Fibroblast of lung (primary cell): ENCODE measurements at places on chromosomes 3 and 15.

DNA sequence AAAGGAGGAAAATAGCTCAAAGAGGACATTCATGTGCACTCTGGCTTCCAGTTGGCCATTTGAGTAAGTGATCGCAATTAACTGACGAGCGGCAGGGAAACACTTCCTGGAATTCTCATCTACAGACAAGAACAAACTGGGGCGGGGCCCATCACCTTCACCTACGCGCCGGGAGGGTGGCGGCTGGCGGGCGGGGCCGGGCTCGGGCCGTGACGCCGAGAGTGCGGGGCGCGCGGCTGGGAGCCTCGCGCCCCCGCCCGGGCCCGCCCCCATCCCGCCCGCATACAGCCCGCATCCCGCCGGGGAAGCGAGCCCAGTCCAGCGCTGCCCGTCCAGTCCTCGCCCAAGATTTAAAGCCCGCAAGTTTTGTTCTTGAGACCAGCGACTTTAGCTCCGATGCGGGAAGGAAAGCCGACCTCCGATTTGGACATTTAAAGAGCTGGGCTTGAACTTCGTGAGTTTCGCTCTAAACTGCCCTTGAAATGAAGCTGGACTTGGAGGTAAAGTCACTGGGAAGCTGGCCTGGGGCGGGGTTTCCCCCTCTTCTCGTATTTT lies at the start of gene B3GNT5:
TSS of gene B3GNT5 (plus strand) at position 281 of the 555 bp plus-strand sequence. CDS start 16,546 bp downstream, outside the sequence.
- no peak for DNase-seq
- no peaks in the 10 kb centered on the region for H3K36me3 ChIP-seq
- peak within 1 kb of the TSS; percentile 68 for H3K4me3 ChIP-seq
- H3K4me1 ChIP-seq = no peaks in the 10 kb centered on the region

DNA sequence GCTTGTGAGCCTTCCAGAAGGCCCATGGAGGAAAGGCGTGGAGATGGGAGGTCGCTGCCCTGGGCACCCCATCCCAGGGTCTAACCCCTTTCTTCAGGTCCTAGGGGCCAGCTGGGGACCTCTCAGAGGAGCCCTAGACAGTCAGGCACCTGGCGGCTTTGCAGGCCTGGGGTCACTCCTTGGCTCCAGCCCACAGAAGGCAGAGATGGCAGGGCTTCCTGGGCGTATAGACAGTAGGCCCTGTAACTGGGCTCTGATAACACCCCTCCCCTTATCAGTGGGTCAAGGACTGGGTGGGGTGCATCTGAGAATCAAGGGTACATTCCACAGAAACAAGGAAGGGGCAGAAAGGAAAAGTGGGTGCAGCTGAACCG lies 16.7 kb downstream of the ZDHHC19 start:
- DNase-seq = no peak
- no peaks in the 10 kb centered on the region for H3K36me3 ChIP-seq
- H3K27ac ChIP-seq = no peak overlapping the region

DNA sequence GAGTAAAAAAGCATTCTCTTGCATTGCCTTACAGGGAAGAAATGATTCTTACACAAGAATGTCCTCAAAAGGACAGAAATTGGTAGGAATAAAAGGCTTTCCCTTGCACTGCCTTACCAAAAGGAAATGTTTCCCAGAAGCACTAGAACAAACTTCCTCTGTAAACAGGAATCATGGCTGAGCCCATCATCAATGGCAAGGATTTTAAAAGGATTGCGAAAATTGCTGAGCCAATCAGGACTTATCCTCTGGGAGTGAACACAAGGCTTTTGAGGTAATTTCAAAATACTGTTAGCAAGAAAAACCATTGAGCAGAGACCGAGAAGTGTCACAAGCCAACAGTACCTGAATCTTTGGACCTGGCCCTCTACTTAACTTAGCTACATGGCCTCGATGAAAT lies 897.3 kb downstream of the ROBO1 start:
- no peaks in the 10 kb centered on the region for H3K36me3 ChIP-seq
- no peak overlapping the region for H3K4me3 ChIP-seq
- DNase-seq = no peak
- H3K4me1 ChIP-seq = no peaks in the 10 kb centered on the region
- no peak overlapping the region for H3K27ac ChIP-seq
- H3K27me3 ChIP-seq = no peaks in the 10 kb centered on the region

DNA sequence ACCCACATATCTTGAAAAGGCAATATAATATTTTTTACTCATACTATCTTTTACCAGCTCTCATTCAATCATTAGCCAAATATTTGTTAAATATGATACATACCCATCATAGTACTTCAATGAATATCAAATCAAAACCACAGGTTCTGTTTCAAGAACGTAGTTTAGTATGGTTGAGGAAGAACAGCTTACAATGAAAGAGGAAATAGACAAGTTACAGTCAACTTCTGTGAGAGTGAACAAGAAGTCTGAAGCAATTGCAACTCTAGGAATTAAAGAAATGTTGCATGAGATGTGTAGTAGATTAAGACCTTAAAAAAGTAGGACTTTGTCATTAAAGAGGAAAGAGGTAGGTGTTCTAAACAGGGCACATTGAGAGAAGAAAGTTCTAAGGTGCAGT lies 9.3 kb downstream of the BCHE start:
- H3K4me3 ChIP-seq = no peak overlapping the region
- no peaks in the 10 kb centered on the region for H3K36me3 ChIP-seq
- no peak for DNase-seq

GRCh38 chr15:87973501-87974215 lies 282.9 kb downstream of the NTRK3 start:
- no peak overlapping the region for H3K27ac ChIP-seq
- H3K27me3 ChIP-seq = no peaks in the 10 kb centered on the region
- H3K4me1 ChIP-seq = no peaks in the 10 kb centered on the region
- no peak for DNase-seq

DNA sequence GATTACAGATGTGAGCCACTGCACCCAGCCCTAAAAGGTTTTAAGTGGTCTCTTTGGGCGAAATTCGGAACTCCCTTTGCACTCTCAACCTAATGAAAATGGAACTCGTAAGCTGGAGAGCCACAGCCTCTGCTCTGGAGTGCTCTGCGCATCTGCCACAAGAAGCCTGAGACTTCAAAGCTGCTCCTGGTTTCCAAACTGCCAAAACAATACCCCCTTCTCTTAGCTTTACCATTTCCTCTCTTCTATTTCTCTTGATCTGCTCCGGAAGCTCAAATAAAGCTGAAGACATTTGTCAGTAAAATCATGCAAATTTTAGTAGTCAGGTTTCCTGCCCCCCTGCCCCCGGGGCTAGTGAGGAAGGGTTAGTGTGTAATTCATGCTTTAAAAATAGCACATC lies 312.7 kb downstream of the MFSD1 start:
- no peak overlapping the region for H3K27ac ChIP-seq
- DNase-seq = no peak
- H3K4me3 ChIP-seq = no peak overlapping the region
- no peaks in the 10 kb centered on the region for H3K36me3 ChIP-seq
- no peaks in the 10 kb centered on the region for H3K27me3 ChIP-seq

DNA sequence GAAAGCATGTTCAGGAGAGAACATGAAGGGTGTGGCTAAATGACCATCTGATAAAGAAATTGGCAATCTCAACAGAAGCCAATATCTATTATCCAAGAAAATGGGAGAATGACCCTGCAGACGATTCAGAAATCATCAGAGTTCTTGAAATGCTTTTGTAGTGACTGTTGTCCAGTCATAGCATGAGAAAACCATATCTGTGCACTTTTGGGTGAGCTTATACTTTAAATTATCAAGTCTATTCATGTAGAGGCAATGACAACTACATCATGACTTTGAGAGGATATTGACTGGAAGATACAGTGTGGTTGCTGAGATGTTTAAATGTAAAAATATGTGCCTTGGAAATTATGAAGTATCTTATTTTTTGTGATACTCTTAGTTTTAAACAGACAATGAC lies 57.6 kb upstream of the AZI2 start:
- H3K4me3 ChIP-seq = no peak overlapping the region
- no peak overlapping the region for H3K27ac ChIP-seq
- H3K4me1 ChIP-seq = no peaks in the 10 kb centered on the region
- H3K27me3 ChIP-seq = no peaks in the 10 kb centered on the region
- DNase-seq = no peak

GRCh38 chr15:77603611-77604336 lies 28.9 kb downstream of the LINGO1 start:
- H3K36me3 ChIP-seq = no peaks in the 10 kb centered on the region
- H3K27ac ChIP-seq = no peak overlapping the region
- DNase-seq = no peak
- no peak overlapping the region for H3K4me3 ChIP-seq
- peaks cover 3% of the 10 kb centered on the region for H3K4me1 ChIP-seq

GRCh38 chr3:114690911-114691310 lies 397.1 kb downstream of the TIGIT start:
- H3K27me3 ChIP-seq = no peaks in the 10 kb centered on the region
- DNase-seq = peak; percentile 4
- no peaks in the 10 kb centered on the region for H3K4me1 ChIP-seq
- H3K36me3 ChIP-seq = no peaks in the 10 kb centered on the region
- no peak overlapping the region for H3K4me3 ChIP-seq
- H3K27ac ChIP-seq = no peak overlapping the region

DNA sequence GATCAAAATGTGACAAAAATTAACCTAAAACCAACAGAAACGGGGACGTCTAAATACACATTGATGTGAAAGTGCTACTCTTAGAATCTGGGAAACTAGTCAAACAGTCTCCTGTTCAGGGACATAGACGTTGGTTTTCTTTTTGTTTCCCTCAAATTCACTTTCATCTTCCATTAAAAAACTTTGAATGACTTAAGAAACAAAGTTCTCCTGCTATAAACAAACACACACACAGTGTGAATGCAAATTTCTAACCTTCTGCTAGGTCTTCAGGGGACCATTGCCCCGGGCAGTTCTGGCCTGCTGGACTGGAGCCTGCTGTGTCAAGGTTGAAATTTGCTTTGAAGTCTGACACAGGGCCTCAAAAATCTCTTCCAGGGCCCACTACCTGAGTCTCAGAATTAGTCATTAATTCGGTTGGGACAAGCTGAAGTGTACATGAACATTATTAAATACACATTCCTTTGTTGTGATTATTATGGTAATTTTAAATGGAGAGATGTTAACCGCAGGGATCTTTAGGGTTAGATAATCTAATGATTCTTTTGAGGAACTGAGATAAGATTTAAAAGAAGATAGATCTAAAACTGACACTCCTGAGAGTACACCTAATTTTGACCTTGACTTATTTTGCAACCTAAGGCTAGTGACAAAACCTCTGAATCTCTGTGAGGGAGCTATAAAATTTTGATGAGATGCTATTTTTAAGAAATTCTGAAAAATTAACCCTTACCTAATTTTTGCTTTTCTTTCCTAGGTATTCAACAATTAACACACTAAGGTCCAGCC lies 1260.4 kb downstream of the ROBO1 start:
- no peaks in the 10 kb centered on the region for H3K36me3 ChIP-seq
- H3K4me3 ChIP-seq = no peak overlapping the region
- peak; percentile 36 for DNase-seq
- no peak overlapping the region for H3K27ac ChIP-seq

DNA sequence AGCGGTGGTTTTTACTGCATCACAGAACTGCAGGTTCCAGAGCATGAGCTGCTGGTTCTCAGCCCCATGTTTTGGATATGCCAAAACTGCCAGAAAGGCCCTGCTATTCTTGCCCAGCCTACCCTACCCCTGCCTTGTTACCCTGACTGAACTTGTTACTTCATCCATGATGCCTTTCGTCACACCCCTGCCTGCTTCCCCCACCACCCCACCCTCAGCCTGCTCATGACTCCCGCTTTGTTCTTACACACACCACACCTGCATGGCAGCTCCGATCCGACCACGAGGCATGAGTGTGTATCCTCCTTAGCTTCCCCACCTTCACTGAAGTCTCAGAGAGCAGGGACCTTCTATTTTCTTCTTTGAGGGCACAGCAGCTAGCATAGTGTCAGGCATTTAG lies 5.1 kb upstream of the TM4SF1 start:
- DNase-seq = peak; percentile 38
- no peaks in the 10 kb centered on the region for H3K36me3 ChIP-seq
- H3K27me3 ChIP-seq = no peaks in the 10 kb centered on the region
- H3K4me1 ChIP-seq = peaks cover 39% of the 10 kb centered on the region

DNA sequence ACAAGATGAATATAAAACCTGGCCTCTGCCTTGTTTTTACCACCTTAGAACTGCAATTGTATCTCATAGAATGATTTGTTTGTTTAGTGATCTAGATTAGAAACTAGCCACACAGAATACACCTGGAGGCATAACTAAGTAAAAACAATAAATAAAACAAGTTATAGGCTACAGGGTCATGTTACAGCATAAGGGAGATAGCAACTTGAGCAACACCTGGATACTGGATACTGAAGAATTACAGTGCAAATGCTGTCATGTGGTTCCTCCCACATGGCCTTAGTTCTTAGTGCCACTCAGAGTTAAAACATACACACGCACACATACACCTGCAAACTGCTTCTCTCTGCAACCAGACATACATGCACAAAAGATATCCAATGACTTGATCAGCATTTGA lies 563.4 kb upstream of the DPPA4 start:
- H3K4me3 ChIP-seq = no peak overlapping the region
- H3K27ac ChIP-seq = no peak overlapping the region
- no peaks in the 10 kb centered on the region for H3K4me1 ChIP-seq
- no peaks in the 10 kb centered on the region for H3K27me3 ChIP-seq

- H3K36me3 ChIP-seq = no peaks in the 10 kb centered on the region
- no peaks in the 10 kb centered on the region for H3K4me1 ChIP-seq
- no peaks in the 10 kb centered on the region for H3K27me3 ChIP-seq
- no peak overlapping the region for H3K4me3 ChIP-seq
These were observed 55.9 kb downstream of the ALCAM start for GRCh38 chr3:105422645-105423044.

GRCh38 chr3:189909139-189909538 lies 211.6 kb downstream of the P3H2 start:
- H3K36me3 ChIP-seq = no peaks in the 10 kb centered on the region
- H3K4me3 ChIP-seq = no peak overlapping the region
- DNase-seq = no peak

DNA sequence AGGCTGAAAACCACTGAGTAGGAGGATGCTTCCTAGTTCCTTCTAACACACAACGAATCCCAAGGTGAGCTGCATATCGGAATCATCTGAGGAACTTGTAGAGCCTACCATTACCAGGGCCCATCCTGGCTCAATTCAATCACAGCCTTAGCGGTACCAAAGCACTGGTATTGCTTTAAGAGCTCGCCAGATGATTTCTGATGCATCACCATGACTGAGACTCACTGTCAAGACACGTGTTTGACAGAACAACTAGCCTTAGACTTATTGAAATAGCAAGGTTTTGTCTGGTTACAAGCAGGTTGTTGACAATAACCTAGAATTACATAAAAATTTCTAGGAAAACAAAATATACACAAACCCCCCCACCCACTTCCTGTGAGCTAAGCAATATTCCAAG lies 68.5 kb downstream of the CBLB start:
- H3K4me3 ChIP-seq = no peak overlapping the region
- H3K27me3 ChIP-seq = no peaks in the 10 kb centered on the region
- no peaks in the 10 kb centered on the region for H3K36me3 ChIP-seq

DNA sequence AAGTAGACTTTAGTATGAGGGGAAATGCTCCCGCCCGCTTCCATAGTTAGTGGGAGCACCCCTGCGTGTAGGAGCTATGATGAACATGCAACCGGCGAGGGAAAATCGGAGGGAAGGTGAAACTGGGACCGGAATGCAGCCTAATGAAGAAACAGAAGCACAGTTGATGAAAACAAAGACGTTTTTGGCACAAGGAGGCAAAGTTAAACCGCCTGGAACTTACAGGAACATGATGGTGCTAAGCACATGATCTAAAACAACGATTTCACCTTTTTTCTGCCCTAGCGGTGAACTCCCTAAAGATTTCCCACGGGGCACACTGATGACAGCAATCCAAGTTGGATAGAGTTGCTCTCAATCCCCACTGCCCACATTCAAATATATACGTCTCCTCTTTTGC lies 49.4 kb upstream of the SPATA12 start:
- H3K4me1 ChIP-seq = peaks cover 13% of the 10 kb centered on the region
- no peak overlapping the region for H3K4me3 ChIP-seq
- no peaks in the 10 kb centered on the region for H3K36me3 ChIP-seq
- no peak for DNase-seq
- H3K27me3 ChIP-seq = no peaks in the 10 kb centered on the region
- no peak overlapping the region for H3K27ac ChIP-seq
